ENCODE measurements at places on chromosomes 5 and 9.

DNA sequence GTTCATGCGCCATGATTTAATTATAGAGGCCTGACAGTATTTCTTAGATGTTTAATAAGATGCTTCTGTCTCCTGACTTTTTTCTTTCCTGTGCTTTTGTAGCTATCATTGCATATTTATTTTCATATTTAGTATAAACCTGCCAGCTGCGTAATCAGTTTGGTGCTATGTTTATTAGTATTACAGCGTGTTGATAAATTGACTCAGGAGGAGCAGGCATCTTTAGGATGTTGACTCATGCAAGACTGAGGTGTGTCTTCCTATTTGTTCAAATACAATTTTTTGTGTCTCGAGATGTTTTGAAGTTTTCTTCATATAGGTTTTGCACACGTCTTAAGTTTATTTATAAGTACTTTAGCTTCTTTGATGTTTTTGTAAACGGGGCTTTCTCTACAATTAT is 35.9 kb upstream of the EXOC3 start:
- DNase-seq = no peak

GRCh38 chr9:71136696-71137095 is 15.3 kb upstream of the TRPM3 start:
- DNase-seq = no peak

DNA sequence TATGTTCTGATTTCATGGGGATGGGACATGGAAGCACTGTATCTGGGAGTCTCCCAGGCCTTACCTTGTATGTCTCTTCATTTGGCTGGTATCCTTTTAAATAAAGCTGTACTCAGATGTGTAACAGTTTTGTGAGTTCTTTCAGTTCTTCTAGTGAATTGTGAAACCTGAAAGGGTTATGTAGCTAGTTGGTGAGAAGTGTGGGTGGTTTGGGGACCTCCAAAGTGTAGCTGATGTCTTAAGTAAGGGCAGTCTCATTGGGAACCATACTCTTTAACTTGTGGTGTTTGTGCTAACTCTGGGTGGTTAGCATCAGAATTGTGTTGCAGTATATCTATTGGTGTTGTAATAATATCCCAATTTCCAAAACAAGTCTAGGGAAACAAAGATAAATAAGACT is 166.9 kb upstream of the CCNH start:
- DNase-seq = no peak

DNA sequence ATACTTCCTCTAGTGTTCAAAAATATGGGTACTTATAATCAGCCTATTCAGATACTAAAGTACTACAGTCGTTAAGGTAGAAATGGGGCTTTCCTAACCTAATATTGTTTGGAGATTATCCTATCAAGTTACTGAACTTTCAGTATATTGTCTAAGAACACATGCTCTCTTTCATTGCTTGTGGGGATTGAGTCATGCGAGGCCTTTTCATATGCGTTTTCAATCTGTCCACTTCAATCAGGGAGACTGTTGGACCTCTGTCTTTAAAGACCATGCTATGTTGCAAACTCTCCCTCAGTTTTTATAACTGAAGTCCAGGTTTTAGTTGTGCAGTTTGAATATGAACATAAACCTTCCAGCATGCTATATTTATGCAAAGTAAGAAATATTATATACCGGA is 15.0 kb downstream of the PRR16 start:
- peak; percentile 72 for DNase-seq

- no peak for DNase-seq
Measured at GRCh38 chr5:169009123-169009522, 291.8 kb downstream of the SLIT3 start.

- DNase-seq = no peak
Measured at GRCh38 chr9:133761641-133762248, 23.6 kb upstream of the SARDH start.
